ENCODE measurements at places on chromosomes 5 and 9. TPM values are rescaled to one million over a fixed set of nuclear protein-coding genes. Genes with fewer than 3 reads are reported as not detected.

DNA sequence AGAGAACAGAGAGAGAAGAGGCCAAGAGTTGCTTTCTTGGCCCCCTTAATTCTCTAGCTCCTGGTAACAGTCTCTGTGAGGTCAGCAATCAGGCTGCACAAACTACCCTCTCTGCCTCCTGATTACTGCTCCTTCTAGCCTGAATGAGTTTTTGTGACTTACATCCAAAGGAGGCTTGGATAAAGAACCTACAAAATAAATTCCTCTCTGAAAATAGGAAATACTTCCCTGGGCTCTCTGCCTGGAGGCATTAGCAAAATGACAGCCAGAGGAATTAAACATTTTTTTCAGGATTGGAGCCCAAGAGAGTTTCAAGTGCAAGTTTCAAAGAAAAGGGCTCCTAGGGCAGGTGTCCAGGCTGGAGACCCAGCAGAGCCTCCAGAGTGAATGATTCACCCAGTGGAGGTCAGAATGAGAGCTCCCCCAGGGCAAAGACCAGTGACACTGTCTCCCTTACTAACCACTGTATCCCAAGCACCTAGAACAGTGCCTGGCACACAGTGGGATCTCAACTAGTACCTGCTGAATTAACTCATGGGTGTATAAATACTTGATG is 162.5 kb downstream of the SPOCK1 start:
- no peak for DNase-seq

DNA sequence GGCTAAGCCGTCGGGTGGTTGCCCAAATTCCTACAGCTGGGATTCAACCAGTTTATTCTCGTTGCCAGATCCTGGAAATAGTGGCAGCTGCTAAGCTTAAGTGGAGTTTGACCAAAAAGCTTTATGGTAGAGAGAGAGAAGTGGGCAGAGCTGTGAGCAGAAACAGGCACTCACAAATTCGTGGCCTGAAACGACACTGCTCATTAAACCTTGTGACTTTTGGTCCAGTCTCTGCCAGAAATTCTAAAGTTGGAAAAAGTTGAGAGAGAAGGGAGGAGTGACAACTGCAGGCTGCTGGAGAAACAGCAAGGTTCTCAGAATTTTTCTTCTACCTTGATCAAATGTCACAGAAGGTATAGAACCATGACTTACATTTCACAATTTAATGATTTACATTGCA is 131.5 kb downstream of the MTX3 start:
- DNase-seq = no peak

DNA sequence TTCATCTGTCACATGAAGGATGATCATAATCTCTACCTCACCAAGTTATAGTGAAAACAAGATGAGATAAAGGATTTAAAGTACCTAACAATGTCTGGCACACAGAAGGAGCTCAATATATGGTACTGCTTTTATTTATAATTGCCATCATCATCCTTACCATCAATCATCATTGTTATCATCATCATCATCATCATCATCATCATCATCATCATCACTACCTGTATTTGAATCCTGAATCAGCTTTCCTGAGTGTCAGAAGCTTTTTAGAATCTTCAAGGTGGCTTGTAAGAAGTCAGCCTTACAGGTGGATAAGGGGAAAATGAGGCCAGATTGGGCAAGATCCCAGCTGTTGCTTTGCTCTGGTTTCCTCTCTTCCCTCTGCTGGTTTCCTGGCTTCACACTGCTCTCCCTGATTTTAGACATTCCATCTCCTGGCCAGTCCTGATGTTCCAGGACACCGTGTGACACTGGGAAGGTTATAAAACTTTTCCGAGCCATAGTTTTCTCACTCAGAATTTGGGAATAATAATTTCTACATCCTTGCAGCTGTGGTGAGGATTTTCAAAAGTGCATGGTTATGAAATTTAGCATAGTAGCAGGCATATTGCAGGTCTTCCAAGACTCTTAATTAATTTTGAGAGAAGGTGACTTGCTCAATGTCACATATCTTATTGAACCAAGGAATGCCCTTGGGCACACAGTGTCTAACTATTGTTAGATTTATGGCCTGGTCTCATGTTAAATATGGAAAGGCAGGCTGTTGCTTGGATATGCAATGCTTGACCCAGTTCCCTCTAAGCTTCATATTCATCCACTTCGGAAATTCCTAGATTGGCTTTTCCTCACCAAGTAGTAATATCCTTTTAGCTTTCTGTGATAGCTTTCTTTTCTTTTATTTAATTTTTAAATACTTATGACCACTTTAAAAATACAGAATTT is 160.7 kb downstream of the TMEM38B start:
- no peak for DNase-seq

GRCh38 chr5:39264528-39264927 is 45.2 kb upstream of the FYB1 start:
- DNase-seq = no peak

DNA sequence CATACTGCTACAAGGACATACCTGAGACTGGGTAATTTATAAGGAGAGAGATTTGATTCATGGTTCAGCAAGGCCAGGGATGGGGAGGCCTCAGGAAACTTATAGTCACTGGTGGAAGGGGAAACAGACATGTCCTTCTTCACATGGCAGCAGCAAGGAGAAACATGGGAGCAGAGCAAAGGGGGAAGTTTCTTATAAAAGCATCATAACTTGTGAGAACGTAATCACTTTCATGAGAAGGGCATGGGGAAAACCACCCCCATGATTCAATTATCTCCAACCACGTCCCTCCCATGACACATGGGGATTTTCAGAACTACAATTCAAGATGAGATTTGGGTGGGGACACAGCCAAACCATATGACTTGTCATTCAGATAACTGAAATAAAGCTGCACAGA is 100.9 kb downstream of the ST8SIA4 start:
- DNase-seq = no peak

GRCh38 chr9:91424403-91425176 is 958 bp upstream of the NFIL3 start:
- peak; percentile 89 for DNase-seq

GRCh38 chr5:76358-77169 is 15.4 kb upstream of the PLEKHG4B start:
- no peak for DNase-seq

DNA sequence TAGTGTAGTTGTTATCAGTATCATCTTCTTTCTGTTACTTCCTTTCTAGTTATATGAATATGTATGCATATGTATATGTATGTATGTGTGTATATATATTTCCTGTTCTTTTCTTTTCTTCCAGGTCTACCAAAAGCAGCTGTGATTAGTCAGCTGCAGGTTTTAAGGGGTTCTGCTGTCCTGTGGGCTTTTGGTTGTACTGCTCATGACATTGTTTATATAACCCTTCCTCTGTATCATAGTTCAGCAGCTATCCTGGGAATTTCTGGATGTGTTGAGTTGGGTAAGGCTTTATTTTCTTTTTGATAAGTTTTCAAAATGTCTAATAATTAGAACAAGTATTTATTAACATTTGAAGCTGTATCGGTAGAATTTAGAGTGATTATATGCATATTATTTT is 23.2 kb downstream of the SLC27A6 start:
- DNase-seq = no peak

- no peak for DNase-seq
These were observed 453.8 kb upstream of the ZNF608 start for GRCh38 chr5:125199968-125200865.

DNA sequence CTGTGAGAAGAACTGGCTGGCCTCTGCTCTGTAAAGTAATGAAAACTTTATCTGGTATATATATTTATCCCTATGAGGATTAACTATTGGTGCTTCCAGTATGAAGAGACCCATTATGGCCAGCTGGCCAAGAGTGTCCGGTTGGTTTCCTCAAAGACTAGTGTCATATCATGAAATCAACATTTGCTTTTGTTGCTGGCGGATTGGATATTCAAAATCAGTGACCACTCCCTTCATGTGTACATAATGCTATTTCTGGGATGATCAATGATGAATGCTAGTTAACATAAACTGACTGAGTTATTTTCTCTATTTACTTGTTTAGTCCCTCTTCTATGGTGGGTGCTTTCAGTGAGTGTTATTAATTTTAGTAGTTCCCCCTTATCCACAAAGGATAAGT is 60.8 kb upstream of the NUDT12 start:
- no peak for DNase-seq

Gene ZBED3
- total RNA-seq = 0.28 TPM

Gene BTNL3
- total RNA-seq = not detected

Gene NADK2
- 21.1 TPM for total RNA-seq

Gene BARHL1
- not detected for total RNA-seq

Gene MPDZ
- total RNA-seq = 39.3 TPM

Gene PAEP
- total RNA-seq = not detected

Gene SLC6A18
- not detected for total RNA-seq

Gene INSYN2B
- total RNA-seq = 33.5 TPM

Gene CCDC171
- total RNA-seq = 2.5 TPM

Gene NUDT2
- 33.9 TPM for total RNA-seq

Gene DBH
- not detected for total RNA-seq

Gene PWWP2A
- 12.5 TPM for total RNA-seq

Gene NME5
- under 0.01 TPM for total RNA-seq
